ENCODE measurements at places on chromosomes 6 and 20. TPM values are rescaled to one million over a fixed set of nuclear protein-coding genes. Genes with fewer than 3 reads are reported as not detected.

GRCh38 chr6:145153495-145153894, 581.8 kb downstream of the EPM2A start:
- no peak for DNase-seq

GRCh38 chr6:29516108-29516507, 28.4 kb upstream of the MAS1L start:
- DNase-seq: no peak

- DNase-seq: no peak
These were observed 378.8 kb downstream of the QKI start for GRCh38 chr6:163793011-163793983.

Gene PSMB9
- total RNA-seq: 356 TPM

- no peak for DNase-seq
These were observed 659 bp upstream of the GUCA1B start for GRCh38 chr6:42195415-42195814.

Data from activated naive CD8-positive, alpha-beta T cell treated with anti-CD3 and anti-CD28 coated beads, Interleukin-2, amount 10 ng/mL, durations not matched to agents 7 days and 5 days (primary cell).